ENCODE measurements at places on chromosomes 12 and 14. TPM values are rescaled to one million over a fixed set of nuclear protein-coding genes. Genes with fewer than 3 reads are reported as not detected.

- no peak for DNase-seq
These were observed 59.8 kb upstream of the KRR1 start for GRCh38 chr12:75571204-75571603.

GRCh38 chr14:72128629-72129028 is 196.4 kb downstream of the RGS6 start:
- no peak for DNase-seq

DNA sequence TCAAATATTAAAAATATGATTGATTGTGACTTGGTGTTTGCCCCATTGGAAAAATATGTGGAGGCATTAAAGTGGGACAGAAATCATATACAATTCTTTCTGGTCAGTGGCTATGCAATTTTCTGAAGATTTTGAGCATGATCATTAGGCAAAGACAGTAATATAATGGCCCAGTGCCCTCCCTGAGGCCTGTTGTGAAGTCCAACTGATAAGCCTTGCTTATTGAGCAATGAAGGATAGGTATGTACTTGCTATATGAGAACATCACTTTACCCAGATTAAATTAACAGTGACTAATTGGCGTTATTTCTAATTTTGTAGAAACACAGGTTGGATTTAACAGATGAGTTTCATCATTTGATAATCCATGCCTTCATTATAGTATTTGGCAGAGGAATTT is 57.1 kb downstream of the NKX2-1 start:
- DNase-seq = no peak

- DNase-seq = peak; percentile 93
These were observed 50.7 kb downstream of the TPCN1 start for GRCh38 chr12:113271853-113272561.

- peak; percentile 43 for DNase-seq
These were observed 84.2 kb upstream of the TMEM263 start for GRCh38 chr12:106871477-106871876.

GRCh38 chr14:66174453-66174891 is 311.7 kb upstream of the CCDC196 start:
- DNase-seq = no peak

- DNase-seq = peak; percentile 25
These were observed 460.1 kb downstream of the NAV3 start for GRCh38 chr12:78290606-78291345.

- DNase-seq = no peak
These were observed 8.1 kb downstream of the RTL1 start for GRCh38 chr14:100895411-100895810.

The SLC25A47 gene
- not detected for total RNA-seq

The CLEC4D gene
- not detected for total RNA-seq

The SLCO1C1 gene
- not detected for total RNA-seq

The DCN gene
- 356 TPM for total RNA-seq
